ENCODE measurements at places on chromosomes 1 and 21.

DNA sequence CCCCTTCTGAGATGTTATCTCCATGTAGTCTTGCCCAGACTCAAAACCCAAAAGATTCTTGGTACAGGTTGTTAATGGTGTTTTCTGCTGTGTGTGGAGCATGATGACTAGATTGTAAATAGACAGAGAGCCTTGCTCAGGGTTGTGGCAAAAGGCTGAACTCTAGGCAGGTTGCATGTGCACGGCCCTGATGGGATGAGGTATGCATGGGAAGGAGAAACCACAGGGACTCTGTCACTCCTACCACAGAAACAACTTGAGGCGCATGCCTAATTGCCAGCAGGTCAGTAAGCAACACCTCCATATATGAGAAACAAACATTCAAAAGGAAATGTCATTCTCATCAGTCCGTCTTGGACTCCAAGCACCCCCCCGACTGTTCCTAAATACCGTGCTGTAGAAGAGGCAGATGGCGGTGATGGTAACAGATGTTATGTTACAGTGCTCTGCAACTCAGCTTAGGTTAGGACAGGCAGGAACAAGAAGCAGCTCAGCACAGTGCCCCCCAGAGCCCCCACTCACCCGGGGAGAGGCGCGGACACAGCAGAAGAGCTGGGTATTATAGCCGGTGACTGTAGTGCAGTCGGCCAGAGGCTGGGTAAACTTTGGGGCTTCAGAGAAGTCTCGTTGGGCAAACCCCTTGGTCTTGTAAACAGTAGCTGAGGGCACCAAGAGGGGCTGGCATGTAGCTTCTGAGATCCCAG is 10.9 kb downstream of the MYBPHL start:
- DNase-seq: no peak

GRCh38 chr1:3534803-3535637 is 76.3 kb downstream of the MEGF6 start:
- DNase-seq: no peak

DNA sequence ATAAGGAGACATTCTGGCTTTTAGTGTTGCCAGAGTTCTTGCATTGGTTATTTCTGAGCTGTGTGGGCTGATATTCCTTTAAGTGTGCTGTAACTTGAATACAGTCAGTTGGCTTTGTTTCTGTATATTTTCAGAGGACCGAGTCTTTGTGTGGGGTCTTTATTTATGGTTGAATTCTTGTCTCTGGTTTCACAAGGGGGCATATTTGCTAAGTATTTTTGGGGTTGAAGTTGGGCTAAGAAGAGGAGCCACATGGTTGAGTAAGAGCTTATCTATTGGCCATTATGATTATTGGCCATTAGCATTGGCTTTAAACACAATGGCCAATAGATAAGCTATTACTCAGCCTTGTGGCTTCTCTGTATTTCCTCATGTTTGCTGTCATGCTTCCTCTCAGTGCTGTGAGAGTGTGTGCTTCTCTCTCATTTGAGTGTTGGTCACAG is 26.3 kb upstream of the PTGFR start:
- no peak for DNase-seq

DNA sequence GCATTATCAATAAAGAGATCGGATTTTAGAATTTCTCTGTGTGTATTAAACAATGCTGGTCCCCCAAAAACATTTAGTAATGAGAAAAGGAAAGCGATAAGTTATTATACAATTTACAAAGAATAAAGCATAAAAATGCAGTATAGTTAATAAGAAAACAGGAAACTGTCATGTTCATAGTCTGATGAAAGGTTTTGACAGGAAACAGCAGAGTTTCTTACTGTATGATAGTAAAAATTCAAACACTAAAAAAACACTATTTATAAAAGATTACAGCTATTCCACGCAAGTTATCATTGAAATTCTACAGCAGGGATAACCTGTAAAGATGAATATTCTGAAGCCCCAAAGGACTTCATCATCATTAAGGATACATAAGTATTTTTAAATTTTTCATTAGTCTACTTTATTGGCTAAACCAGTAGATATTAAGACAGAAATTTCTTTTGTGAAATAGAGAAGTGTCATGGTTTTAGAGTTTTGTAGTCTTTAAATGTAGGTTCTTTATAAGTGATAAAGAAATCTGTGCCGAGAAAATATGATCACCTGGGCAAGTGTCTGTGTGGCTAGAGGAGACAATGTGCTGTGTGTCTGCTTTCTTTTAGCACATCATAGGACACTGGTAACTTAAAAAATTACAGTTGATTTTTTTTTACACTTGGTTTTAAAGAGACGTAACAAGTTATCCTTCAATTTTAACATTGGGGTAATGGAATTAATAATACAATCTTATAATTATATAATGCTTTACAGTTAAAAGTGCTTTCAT is 49.7 kb upstream of the GFI1 start:
- DNase-seq: no peak

DNA sequence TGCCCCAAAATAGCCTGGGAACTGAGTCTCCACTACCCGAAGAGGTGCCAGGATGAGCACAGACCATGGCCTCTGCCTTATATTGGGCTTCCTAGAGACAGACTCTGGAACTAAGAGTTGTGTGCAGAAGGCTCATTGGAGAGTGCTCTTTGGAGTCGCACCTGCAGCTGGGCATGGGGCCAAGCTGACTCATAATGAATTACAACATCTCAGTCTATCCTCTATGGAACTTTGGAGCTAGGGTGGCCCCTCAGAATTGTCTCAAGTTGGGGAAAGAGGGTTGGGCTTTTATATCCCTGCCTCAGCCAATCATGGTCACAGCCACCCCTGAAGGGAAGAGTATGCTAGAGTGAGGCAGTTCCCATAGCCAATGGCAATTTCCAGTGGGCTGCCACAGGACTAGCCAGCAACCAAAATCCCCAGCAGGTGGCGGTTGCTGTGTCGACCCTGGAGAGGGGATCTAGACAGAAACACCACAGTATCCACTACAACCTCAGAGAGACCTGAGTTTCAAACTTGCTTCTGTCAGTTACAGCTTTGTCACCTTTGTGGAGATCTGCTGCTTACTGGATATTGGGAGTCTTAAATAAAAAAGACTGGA is 93.8 kb downstream of the DMRTA2 start:
- DNase-seq: no peak

DNA sequence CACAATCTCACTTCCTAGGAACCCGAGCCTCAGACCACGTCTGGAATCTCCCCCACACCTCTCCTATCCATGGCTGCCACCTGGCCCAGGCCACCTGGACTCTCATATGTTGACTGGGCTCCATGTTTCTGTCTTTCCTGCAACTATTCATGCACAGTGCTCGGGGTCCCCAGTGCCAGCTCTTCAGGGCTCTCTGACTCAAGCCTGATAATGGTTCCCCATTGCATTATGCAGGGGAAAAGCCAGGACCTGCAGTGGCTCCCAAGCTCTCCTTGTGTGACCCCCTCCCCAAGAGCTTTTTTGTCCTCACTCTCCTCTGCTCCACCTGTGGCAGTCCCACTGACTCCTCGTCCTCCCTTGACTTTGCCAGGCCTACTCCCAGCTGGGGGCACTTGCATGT is 417.6 kb downstream of the NPHP4 start:
- no peak for DNase-seq

- DNase-seq: no peak
These were observed 10.9 kb upstream of the ARID1A start for GRCh38 chr1:26684763-26685508.

DNA sequence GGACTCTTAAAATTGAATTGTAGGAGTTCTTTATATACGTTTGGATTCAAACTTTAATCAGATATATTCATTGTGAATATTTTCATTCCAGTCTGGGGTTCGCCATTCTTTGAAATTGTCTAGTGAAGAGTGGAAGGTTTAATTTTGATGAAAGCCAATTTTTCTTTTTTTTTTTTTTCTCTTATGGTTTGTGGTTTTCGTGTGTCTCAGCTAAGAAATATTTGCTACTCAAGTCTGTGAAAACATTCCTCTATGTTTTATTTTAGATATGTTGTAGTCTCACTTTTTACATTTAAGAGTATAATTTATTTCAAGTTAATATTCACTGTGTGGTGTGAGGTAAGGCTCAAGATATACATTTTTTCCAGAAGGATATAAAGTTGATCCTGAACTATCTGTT is 220.5 kb downstream of the KCNT2 start:
- no peak for DNase-seq

- no peak for DNase-seq
These were observed 214.5 kb downstream of the VAV3 start for GRCh38 chr1:107750364-107750959.

DNA sequence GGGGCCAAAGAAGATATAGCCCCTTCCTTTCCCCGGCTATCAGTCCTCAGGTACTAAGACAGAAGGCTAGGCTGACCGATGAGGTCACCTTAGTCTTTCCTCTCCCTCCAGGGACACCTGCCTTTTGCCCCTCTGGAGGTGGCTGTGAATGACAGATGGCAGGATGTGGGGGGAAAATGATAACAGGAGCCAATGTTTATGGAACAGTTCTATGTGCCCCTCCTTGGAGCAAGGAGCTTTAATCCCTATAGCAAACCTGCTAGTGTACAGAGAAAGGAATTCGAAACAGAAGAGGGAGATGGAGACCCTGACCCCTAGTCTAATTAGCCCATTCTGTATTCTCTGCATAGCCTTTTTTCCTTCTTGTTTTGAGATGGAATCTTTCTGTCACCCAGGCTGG is 28.1 kb downstream of the SERINC2 start:
- DNase-seq: no peak

GRCh38 chr1:1171546-1172340 is 1.9 kb upstream of the TTLL10 start:
- no peak for DNase-seq

GRCh38 chr1:182257369-182258063 is 134.1 kb downstream of the GLUL start:
- DNase-seq: no peak

DNA sequence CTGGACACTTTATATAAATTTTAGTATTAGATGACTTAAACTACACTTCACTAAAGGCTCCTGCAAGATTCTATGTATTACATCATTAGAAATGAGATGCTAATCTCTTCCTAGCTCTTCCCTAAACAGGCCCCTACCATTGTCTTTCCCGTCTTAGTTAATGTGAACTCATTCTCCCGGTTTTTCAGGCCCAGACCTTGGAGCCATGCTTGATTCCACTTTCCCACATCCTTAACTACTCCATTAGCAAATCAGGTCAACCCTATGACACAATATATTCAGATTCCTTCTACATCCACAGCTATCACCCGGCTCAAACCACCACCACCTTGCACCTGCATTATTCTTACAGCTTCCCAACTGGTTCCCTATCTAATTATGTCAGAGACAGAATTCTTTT is 73.3 kb downstream of the NVL start:
- DNase-seq: no peak

GRCh38 chr1:243364866-243365265 is 109.0 kb downstream of the SDCCAG8 start:
- DNase-seq: no peak

DNA sequence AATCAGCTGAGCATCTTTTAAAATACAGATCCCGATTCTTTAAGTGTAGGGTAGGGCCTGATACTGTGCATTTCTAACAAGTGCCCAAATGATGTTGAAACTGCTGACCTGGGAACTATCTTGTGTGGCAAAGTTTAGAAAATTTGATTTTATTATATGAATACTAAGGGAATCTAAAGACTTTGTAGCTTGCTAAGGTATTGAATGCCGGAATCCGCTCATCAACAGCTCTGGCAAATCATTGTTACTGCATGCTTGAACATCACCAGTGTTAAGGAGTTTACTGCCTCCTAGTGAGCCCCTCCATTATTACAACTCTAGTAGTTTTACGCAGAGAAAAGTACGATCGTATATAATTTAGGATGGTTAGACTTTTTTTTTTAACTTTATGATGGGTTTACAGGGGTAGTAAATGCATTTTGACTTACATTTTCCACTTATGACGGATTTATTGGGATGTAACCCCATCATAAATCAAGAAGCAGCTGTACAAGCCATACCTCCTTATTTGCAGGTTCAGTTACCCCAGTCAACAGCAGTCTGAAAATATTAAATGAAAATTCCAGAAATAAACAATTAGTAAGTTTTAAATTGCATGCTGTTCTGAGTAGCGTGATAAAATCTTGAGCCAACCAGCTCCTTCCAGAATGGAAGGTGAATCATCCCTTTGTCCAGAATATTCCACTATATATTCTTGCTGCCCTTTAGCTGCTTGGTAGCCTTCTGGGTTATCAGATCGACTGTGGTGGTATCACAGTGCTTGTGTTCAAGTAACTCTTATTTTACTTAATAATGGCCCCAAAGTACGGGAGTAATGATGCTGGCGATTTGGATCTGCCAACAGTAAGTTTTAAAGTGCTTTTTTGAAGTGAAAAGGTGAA is 892 bp downstream of the TYW3 start:
- peak; percentile 46 for DNase-seq

- DNase-seq: no peak
These were observed 26.2 kb downstream of the SMG7 start for GRCh38 chr1:183498342-183498991.

GRCh38 chr1:3134381-3135072 is 65.5 kb downstream of the PRDM16 start:
- DNase-seq: no peak

DNA sequence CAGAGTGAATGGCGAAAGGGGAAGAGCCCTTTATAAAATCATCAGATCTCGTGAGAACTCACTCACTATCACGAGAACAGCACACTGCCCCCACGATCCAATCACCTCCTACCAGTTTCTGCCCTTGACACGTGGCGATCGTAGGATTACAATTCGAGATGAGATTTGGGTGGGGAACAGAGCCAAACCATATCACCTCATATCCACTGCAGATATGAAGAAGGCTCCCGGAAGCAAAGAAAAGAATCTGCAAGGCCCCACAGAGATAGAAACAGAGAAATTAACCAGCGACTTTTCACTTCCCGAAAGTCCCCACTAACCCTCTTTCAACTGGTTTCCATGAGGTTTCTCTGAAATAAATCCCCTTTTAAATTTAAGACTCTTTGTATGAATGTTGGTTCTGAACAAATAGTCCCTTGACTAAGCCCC is 86.2 kb upstream of the IRF2BP2 start:
- no peak for DNase-seq

GRCh38 chr1:69572921-69573320 is 5.2 kb downstream of the LRRC7 start:
- DNase-seq: no peak

GRCh38 chr1:16245476-16246196 is 8.7 kb upstream of the CPLANE2 start:
- no peak for DNase-seq

DNA sequence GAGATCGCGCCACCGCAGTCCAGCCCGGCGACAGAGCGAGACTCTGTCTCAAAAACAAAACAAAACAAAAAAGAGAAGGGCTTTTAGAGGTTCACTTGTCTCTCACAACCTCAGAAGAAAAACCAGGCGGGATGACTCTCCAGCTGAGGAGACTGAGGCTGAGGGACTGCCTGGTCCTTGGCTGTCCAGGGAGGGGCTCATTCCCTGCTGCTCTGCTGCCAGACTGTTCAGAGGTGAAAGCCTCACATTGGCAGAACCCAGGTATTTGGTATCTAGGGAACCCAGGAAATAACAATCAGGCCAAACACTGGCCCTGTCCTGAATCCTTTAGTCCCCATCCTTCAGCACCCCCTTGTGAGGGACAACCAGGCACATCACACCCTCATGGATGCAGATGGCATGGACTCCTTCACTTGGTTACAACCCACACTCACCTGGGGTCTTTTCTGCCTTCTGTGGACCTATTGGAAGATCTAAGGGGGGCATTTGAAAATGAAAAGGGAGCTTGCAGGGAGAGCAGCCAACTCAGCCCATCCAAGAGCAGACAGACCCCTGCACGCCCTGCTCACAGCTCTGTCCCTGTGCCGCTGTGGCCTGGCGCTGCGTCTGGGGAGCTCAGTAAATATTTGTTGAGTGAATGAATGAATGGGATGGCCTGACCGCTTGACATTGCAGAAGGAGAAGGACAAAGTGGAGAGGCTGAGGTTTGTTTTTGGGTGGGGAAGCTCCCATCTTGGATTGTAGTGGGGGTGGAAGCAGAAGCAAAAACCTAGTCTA is 33.4 kb downstream of the CD247 start:
- DNase-seq: no peak
